ENCODE measurements at places on chromosomes 2 and 18. TPM values are rescaled to one million over a fixed set of nuclear protein-coding genes. Genes with fewer than 3 reads are reported as not detected.

REG3G gene
- total RNA-seq = not detected

LINC00305 gene
- not detected for total RNA-seq

CYRIA gene
- total RNA-seq = 0.30 TPM

MOGAT1 gene
- total RNA-seq = not detected

NEURL3 gene
- total RNA-seq = 0.62 TPM

FNDC4 gene
- total RNA-seq = 4.6 TPM

TUBA3E gene
- total RNA-seq = 4.6 TPM

Measured in A549 treated with Hydrocortisone at 1 μM for 4 hours (cell line).